ENCODE measurements at places on chromosomes 3 and 15.

- DNase-seq = no peak
These were observed 14.3 kb downstream of the ZIC4 start for GRCh38 chr3:147391781-147392624.

DNA sequence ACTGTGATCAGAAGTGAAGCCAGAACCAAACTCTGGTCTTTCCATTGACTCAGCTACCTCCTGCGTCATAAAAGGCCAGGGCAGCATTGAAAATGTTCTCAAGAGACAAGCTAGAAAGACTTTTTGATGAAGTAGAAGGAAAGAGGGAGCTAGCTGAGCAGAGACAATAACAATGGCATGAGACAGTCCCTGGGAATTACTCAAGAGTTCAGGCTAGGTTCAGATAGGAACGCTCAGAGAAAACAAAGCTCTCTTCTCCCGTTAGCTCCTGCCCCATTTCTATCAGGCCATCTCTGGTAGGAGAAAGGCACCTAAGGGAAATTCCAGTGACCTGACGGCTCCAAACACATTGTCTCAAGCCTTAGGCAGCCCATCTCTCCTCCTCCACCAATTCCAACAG is 7.0 kb upstream of the OXTR start:
- DNase-seq = no peak

- DNase-seq = no peak
These were observed 1.1 kb upstream of the CHRNA3 start for GRCh38 chr15:78621810-78622402.

DNA sequence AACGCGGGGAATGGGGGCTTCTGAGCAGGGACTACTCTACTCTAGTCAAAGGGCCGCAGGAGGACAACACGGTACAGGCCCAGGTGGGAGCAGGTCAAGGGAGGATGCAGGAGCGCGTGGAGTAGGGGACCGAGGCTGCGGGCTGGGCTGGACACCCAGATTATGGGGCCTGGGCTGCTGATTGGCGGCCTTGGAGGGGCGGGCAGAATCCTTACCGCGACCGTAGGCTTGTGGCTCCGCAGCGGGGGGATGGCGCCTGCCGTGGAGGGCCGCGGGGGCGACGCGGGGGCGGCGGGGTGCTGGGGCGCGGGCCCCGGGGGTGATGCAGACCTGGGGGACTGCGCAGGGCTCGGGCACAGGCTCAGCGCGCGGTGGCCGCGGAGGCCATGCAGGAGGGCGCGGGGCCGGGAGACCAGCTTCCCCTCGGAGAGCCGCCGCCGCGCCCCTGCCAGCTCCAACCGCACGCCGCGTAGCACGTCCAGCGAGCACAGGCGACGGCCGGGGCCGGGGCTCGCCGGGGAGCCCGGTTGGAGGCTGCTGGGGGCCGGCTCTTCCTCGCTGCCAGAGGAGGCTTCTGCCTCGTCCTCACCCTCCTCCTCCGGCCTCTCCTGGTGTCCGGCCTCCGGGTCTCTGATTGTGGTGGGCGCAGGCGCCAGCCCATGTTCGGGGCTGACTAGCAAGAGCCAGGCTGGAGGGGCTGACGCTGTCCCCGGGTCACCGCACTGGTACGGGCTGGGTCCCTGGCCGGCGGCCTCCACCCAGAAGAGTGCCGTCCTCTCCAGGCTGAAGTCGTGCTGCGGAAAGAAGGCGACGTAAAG is 12.9 kb downstream of the UBAP1L start:
- no peak for DNase-seq

DNA sequence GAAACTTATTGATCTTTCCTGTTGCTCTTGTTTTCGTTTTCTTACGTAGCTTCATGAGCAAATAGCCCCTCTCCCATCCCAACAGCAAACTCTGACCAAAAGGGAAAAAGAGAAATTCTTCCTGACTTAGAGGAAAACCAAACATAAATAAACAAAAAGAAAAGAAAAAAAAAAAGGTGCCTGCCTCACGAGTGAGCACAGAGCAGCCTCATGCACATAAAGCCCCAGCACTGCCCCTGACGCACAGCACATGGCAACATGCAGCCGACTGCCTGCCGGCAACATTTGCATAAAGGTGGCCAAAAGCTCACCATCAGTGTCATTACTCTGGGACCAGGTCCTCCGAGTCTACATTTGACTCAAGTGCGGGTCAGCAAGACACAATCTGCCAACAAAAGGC is 6.4 kb downstream of the POC1A start:
- no peak for DNase-seq

DNA sequence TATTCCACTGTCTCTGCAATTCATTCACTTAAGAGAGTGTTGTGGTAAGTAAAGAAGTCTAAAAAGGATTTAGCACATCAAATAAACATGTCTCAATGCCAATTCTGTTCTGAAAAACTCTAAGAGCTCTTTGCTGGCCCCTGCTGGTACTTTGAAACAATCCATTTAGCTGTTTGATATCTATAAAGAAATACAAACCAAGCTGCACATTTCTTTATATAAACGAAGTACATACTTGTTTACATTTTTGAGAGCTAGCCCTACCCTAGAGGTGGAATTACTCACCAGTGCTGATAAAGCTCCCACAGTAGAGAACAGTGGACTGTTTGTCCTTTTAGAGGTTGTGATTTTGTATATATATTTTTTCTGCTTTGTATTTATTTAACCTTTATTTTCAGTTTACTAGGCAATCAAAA is 75.5 kb downstream of the NEDD4 start:
- no peak for DNase-seq

- DNase-seq = no peak
These were observed 347.6 kb upstream of the RARB start for GRCh38 chr3:25080461-25080860.

- DNase-seq = no peak
These were observed 115.7 kb downstream of the CHL1 start for GRCh38 chr3:312160-312733.

- no peak for DNase-seq
These were observed 100.0 kb downstream of the ALCAM start for GRCh38 chr3:105466495-105467404.

- no peak for DNase-seq
These were observed 112.4 kb upstream of the BHLHE40 start for GRCh38 chr3:4866866-4867265.

DNA sequence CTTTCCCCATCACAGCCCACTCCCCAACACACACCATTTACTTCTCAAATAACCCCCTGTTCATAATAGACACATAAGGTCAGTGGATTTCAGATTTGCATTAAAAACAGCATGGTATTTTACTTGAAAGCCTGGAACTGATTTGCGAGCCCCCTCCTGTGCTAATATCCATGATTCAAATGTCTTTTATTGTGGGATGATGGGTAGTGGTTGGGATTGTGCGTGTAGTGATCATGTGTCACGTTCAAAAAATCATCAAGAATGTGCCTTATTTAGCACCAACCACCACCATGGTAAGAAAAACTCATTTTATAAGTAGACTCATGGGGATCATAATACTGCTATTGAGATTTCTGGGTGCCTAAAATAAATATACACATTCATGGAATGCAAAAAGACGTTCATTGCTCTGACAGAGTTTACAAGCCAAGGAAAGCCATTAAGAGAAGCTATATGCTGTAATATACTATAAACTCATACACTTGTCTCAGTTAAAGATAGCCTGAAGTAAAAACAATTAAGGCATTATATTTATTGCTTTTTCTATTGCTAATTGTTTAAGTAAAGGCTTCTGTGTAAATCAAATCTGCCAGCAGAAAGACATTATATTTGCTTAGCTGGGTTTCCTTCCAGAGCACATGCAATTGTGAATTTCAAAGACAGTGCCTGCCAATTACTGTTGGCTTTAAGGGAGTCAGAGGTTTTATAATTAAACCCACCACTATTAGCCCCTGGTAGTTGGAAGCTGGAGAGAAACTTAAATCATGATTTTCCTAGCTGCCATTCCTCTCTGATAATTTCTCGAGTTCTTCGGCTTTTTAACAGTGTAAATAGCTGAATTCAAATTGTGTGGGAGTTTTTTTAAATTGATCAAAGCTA is 4.0 kb downstream of the TRAT1 start:
- DNase-seq = no peak

DNA sequence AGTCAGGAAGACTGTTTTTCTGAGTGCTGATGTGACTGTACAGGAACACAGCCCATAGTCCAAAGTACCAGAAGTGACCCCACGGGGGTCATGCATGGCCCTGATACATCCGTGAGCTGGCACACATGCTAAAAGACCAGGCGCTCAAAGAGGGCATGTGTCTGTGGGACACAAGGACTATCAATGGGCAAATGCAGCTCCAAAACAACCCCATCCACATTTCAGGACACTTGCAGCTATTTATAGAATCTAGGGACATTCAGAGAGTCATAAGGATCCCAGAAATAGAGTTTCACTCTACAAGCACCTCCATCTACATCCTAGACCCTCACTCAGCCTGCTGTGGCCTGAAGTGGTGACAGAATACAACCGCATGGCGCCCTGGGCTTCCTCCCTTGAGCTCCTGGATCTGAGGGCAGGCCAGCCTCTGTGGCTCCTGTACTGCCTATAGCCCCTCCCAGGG is 17.0 kb downstream of the SLC25A20 start:
- no peak for DNase-seq

DNA sequence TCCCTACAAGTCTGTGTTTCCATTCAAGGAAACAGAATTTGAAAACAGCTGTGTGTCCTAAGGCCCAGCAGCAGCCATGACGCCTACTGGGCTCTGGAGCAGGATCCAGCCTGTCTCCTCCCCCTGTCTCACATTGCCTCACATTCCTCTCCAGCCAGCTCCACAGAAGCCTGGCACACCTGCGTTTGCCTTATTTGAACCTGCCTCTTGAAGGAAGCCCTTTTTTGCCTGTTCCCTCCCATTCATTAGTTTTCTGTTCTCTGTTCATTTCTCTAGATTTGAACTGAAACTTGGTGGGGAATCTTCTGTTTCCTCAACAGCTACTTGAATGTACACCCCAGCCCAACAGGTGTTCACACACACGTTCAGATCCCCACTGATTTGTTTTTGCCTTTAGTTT is 890.5 kb downstream of the TUSC7 start:
- DNase-seq = no peak

GRCh38 chr3:150875548-150875947 is 29.7 kb downstream of the MINDY4B start:
- DNase-seq = no peak

GRCh38 chr3:21641959-21642358 is 109.1 kb downstream of the ZNF385D start:
- no peak for DNase-seq

GRCh38 chr3:153003441-153003840 is 158.6 kb upstream of the RAP2B start:
- no peak for DNase-seq

DNA sequence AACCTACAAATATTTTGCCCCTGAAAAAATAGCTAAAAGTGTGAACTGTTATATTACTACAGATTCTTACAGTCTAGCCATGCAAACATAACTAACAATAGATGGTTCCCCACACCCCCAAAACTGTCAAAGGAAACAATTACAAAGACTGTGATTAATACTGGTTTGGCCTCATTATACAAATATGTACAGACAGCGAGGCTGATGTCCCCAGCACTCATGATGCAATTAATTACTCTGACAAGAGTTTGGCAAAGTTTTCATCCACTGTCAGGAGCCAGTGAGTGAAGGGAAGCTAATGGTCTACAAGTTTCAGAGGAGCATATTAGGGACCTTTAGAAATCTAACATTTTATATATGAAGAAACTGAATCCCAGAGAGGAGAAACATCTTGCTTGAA is 61.0 kb downstream of the HMG20A start:
- no peak for DNase-seq

DNA sequence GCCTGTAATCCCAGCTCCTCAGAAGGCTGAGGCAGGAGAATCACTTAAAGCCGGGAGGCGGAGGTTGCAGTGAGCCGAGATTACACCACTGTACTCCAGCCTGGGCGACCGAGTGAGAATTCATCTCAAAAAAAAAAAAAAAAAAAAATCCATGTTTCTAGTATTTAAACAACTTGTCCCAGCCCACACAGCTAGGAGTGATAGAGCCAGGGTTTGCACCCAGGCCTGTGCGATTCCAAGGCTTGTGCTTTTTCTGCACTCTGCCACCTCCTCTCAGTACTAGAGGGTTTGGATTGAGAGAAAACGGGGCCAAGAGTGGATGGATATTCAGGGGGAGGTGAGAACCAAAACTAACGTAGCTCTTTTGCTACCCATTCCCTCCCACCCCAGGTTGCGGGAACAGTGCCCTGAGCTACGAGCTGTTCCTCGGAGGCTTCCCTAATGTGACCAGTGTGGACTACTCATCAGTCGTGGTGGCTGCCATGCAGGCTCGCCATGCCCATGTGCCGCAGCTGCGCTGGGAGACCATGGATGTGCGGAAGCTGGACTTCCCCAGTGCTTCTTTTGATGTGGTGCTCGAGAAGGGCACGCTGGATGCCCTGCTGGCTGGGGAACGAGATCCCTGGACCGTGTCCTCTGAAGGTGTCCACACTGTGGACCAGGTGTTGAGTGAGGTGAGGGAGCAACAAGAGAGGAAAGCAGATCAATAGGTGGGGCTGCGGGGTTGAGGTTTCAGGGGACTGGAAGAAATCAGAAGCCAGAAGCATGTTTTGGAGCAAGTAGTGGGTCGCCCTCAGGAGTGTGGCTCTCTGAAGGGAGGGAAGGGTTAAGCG is 4.1 kb downstream of the CAMK2N2 start:
- no peak for DNase-seq

- DNase-seq = no peak
These were observed 478.7 kb downstream of the FHIT start for GRCh38 chr3:60772584-60772983.

- no peak for DNase-seq
These were observed 120.4 kb upstream of the TRIM42 start for GRCh38 chr3:140557476-140557875.

DNA sequence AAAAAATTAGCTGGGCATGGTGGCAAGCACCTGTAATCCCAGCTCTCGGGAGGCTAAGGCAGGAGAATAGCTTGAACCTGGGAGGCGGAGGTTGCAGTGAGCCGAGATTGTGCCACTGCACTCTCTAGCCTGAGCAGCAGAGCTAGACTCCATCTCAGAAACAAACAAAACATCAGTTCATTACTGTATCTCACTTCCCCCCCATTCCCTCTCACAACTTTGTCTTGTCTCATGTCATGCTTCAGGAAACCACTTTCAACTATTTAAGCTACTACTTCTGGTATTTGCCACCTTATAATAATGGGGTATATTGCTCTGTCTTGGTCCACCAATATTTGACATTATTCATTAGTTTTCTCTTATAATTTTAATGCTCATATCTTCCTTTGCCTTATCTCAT is 26.2 kb downstream of the PIK3CA start:
- no peak for DNase-seq
